Stimulated activated naive CD8-positive, alpha-beta T cell treated with anti-CD3 and anti-CD28 coated beads, Interleukin-15, amount 100 ng/mL, for 72 hours (primary cell): ENCODE measurements at places on chromosomes 1 and 21.

- DNase-seq = no peak
Observed at GRCh38 chr1:113835686-113836290, 23.5 kb upstream of the RSBN1 start.

- no peak for DNase-seq
Observed at GRCh38 chr1:6625584-6626149, 999 bp downstream of the THAP3 start.

- no peak for DNase-seq
Observed at GRCh38 chr1:101798417-101798816, 198.3 kb downstream of the OLFM3 start.

- DNase-seq = no peak
Observed at GRCh38 chr1:151416231-151416630, 16.9 kb downstream of the PSMB4 start.

- no peak for DNase-seq
Observed at GRCh38 chr1:212442408-212442807, 9.7 kb downstream of the NENF start.

DNA sequence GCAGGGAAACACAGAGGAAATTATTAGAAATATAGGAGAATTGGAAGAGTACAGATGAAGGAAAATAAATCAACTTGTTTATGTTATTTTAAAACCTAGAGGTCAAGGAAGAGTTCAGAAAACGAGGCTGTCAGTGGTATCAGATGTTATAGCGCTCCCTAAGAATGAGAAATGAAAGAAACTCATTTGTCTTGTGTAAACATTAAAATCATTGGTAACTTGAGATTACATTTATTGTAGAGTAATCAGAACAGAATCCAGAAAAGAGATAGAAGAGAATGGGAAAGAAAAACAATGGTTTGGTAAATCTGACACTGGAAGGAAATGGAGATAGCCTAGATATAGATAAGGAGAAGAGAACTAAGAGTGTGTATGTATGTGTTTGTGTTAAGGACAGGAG is 106.4 kb downstream of the ATF6 start:
- no peak for DNase-seq

DNA sequence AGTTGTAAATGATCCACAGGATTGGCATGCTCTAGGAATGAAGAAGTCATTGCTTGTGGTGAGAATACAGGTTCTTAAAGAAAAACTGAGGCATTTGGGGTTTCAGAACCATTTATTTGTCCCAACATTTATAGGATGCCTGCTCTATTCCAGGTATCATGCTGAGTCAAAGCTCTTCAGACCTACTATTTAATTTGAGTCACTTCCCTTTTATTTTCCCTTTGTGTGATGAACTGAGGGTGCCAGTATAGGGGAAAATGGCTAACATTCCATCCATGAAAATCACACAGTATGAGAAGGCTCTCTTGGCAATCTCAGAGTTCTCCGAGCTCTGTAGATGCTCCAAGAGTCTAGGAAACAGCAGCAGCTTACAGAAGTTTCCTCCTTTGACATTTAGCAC is 110.4 kb downstream of the RNF220 start:
- DNase-seq = no peak

DNA sequence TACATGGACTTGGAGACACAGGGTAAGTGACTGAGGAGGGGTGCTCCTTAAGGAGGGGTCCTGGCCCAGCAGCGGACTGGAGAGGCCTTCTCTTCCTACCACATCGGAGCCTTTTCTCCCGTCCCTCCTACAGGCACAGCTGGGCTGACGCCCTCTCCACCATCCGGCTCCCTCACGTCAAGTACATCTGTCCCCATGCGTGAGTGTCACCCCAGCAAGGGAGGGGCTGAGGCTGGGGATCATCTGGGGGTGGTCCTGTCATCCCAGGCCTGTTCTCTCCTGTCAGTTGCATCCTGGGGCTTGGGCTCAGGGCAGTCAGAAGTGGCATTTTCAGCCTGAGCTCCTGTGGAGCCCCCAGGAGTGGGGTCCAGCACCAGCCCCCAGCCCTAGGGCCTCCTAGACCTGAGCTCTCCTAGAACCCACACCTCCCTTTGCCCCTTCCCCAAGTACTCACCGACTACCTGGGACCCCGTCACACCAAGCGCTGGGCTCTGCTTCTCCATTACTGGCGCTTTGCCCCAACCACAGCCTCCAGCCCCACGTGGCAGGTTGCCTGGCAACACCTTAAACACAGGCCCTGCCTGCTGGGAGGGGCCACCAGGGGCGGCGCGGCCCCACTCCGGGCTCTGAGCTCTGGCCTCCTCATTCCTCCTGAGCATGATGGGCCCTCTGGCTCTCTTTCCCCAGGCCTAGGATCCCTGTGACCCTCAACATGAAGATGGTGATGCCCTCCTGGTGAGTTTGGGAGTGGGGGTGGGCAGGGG is 2.3 kb downstream of the LYPLA2 start:
- peak; percentile 49 for DNase-seq
